ENCODE measurements at places on chromosomes 5 and 9. TPM values are rescaled to one million over a fixed set of nuclear protein-coding genes. Genes with fewer than 3 reads are reported as not detected.

CAPSL gene
- not detected for total RNA-seq

TNFSF8 gene
- total RNA-seq = 1.1 TPM

RASGEF1C gene
- total RNA-seq = not detected

HTR4 gene
- total RNA-seq = not detected

PTPRD gene
- total RNA-seq = 1.2 TPM

BOD1 gene
- 48.2 TPM for total RNA-seq

AHRR gene
- total RNA-seq = 6.6 TPM

DNA sequence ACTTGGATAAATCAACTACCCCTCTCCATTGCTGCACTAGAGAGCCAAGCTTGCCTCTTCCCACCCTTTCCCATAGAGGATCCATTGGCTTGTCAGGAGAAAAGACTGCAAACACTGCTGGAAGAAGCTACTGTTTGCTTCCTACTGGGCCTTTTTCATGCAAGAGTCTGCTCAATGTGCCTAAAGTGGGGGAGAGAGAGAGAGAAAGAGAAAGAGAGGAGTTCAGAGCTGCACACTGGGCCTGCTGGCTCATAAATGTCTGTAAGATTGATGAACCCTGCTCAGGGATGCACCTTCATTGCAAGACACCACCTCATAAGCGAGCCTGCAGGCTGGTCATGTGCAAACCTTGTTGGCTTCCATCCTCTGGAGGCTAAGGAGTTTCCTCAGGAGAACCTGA, 269.4 kb downstream of the ZNF608 start:
- H3K27me3 ChIP-seq = no peaks in the 10 kb centered on the region
- H3K36me3 ChIP-seq = no peaks in the 10 kb centered on the region
- H3K27ac ChIP-seq = no peak overlapping the region
- no peak for DNase-seq
- no peak overlapping the region for H3K4me3 ChIP-seq
- no peaks in the 10 kb centered on the region for H3K4me1 ChIP-seq

GRCh38 chr9:68913054-68913453, 100.9 kb downstream of the PRKACG start:
- no peaks in the 10 kb centered on the region for H3K27me3 ChIP-seq
- H3K4me3 ChIP-seq = no peak overlapping the region
- no peak for DNase-seq
- no peaks in the 10 kb centered on the region for H3K36me3 ChIP-seq
- no peaks in the 10 kb centered on the region for H3K4me1 ChIP-seq

DNA sequence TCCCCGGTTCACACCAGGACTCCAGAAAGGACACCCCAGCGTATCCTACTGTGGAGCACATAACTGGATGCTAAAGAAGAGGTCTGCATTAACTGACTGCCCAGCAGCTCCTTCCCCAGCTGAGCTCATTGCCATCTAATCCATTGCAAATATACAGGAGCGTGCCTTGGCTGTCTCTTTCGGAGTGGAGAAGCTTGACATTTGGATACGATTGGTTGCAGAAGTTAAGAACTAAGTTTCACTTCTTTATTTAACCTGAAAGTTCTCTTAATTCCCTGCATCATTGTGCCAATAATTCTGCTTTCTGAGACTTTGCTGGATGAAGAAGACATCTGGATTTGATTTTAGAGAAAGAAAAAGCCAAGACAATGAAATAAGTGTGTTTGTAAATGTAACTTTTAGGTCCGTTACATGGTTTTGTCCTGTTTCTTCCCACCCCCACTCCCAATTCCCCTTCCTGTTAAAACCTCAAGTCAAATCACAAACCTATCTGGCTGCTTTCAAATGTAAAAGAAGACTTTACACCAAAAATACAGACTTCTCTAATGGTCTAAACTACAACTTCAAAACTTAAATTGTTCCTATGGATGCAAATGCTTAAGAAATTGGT, 33.9 kb downstream of the TAS2R1 start:
- H3K27ac ChIP-seq = no peak overlapping the region
- H3K4me3 ChIP-seq = no peak overlapping the region
- no peaks in the 10 kb centered on the region for H3K4me1 ChIP-seq
- H3K27me3 ChIP-seq = no peaks in the 10 kb centered on the region
- H3K36me3 ChIP-seq = no peaks in the 10 kb centered on the region
- no peak for DNase-seq

DNA sequence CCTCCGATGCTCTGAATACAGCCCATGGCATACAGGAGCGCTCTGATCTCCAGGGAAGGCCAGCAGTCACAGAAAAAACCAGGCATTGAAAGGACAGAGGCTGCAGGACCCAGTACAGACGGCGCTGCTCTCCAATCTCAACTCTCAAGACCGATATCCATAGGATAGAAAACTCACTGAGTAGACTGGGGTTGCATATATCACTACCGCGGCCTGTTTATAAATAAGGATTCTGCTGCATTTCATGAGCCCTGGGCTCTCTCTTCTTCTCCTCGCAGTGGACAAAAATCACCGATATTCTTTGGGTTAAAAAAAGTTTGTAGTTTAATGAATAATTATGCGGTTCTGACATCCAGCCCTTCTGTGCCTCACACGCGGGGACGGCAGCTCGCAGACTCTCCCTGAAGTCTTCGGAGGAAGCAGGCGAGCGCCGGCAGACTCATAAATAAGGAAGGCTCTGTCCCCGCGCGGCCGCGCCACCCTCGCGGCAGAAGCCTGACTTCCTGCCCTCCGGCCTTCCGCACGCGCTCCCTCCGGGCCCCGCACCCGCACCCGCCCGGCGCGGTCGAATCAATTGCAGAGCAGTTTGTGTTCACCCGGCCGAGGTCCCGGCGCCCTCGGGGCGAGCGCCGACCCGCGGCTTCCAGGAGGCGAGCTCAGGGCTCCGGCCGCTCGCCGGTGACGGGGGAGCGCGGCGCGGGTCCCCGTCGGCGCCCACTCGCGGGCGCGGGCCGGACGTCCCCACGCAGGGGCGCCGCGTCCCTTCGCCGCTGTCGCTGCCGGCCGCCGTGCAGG, at the start of gene FAM78A:
TSS of gene FAM78A (minus strand) at position 417 of the 795 bp plus-strand sequence. CDS start at position 86, 331 bp downstream.
- H3K4me1 ChIP-seq = no peaks in the 10 kb centered on the region
- no peaks in the 10 kb centered on the region for H3K36me3 ChIP-seq
- peak within 1 kb of the TSS; percentile 26 for H3K4me3 ChIP-seq
- DNase-seq = no peak
- no peaks in the 10 kb centered on the region for H3K27me3 ChIP-seq
- H3K27ac ChIP-seq = peak within 1 kb of the TSS; percentile 76

GRCh38 chr5:59099270-59099994, 516.6 kb downstream of the RAB3C start:
- DNase-seq = no peak
- no peak overlapping the region for H3K4me3 ChIP-seq
- H3K27ac ChIP-seq = no peak overlapping the region
- no peaks in the 10 kb centered on the region for H3K27me3 ChIP-seq
- no peaks in the 10 kb centered on the region for H3K36me3 ChIP-seq

DNA sequence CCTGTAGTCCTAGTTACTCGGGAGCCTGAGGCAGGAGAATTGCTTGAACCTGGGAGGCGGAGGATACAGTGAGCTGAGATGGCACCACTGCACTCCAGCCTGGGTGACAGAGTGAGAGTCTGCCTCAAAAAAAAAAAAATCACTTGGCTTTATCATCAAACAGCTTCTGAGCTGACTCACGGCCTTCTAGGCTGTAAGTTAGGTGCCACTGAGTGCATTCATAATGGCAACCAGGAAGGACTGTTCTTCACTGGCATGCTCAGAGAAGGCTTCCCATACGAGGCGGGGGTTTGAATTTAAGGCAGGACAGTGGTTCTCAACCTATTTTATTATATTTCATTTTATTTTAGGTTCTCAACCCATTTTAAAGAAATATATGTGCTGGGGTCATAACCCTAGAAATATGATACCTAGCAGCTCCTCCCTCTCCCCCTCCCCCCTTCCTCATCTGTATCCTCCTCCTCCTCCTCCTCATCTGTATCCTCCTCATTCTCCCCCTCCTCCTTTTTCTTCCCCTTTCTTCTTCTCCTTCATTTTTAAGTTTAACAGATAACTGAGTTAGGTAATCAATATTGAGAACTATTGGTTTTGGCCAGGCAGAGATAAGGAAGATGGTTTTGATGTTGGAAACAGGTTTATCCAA, 19.0 kb upstream of the LHFPL2 start:
- no peak overlapping the region for H3K4me3 ChIP-seq
- DNase-seq = no peak
- H3K36me3 ChIP-seq = no peaks in the 10 kb centered on the region
- no peak overlapping the region for H3K27ac ChIP-seq
- H3K4me1 ChIP-seq = no peaks in the 10 kb centered on the region

GRCh38 chr9:87674565-87675299, 51.2 kb upstream of the CTSL start:
- no peak for DNase-seq
- H3K36me3 ChIP-seq = no peaks in the 10 kb centered on the region
- no peak overlapping the region for H3K27ac ChIP-seq

DNA sequence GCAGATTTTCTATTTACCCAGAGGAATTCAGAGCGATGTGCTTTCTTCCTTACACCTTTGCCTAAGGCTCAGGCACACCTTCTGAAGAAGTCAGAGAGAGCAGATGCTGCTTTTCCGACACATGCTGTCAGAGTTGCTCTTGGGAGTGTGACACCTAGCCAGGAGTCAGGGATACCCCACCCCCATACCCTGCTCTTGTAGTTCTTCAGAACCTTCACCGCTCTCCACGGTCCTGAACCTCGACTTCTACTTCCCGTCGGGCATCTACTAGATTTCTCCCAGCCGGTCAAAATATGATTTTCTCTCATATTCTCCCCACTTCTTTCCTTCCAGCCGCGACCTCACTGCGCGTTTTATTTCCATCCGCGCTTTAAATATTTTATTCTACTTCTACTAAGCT, 1.7 kb downstream of the GRIN3A start:
- H3K4me3 ChIP-seq = no peak overlapping the region
- DNase-seq = no peak
- H3K27me3 ChIP-seq = peaks cover 44% of the 10 kb centered on the region
- no peaks in the 10 kb centered on the region for H3K4me1 ChIP-seq
- no peaks in the 10 kb centered on the region for H3K36me3 ChIP-seq

DNA sequence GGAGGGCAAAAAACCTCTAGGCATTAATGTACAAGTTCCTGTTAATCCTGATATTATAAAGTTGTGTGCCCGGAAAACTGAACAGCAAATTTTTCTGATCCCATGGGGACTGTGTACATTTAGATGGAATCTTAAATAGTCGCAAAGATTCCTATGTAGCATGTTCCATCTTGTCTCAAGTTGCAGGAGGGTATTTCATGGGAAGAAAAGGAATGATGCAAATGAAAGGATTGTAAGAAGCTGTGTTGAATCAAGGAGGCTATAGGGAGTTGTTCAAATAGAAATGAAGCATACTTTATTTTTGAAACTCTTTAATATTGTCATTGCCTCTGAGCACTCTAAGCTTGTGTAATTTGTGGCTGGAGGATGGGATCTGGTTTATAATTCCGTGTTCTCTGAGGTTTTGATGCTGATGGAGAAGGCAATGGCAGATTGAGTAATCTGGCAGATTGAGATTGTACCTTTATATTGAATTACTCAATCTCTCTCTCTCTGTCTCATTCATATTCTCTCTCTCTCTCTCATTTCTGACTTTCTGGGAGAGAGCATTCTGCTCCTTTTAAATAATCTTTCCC, 288.5 kb downstream of the OSTF1 start:
- H3K4me1 ChIP-seq = no peaks in the 10 kb centered on the region
- H3K27me3 ChIP-seq = no peaks in the 10 kb centered on the region
- DNase-seq = no peak

- H3K4me3 ChIP-seq = no peak overlapping the region
- DNase-seq = no peak
- H3K27me3 ChIP-seq = no peaks in the 10 kb centered on the region
- no peaks in the 10 kb centered on the region for H3K36me3 ChIP-seq
- no peak overlapping the region for H3K27ac ChIP-seq
These were observed 355.0 kb downstream of the EBF1 start for GRCh38 chr5:158744680-158745079.

DNA sequence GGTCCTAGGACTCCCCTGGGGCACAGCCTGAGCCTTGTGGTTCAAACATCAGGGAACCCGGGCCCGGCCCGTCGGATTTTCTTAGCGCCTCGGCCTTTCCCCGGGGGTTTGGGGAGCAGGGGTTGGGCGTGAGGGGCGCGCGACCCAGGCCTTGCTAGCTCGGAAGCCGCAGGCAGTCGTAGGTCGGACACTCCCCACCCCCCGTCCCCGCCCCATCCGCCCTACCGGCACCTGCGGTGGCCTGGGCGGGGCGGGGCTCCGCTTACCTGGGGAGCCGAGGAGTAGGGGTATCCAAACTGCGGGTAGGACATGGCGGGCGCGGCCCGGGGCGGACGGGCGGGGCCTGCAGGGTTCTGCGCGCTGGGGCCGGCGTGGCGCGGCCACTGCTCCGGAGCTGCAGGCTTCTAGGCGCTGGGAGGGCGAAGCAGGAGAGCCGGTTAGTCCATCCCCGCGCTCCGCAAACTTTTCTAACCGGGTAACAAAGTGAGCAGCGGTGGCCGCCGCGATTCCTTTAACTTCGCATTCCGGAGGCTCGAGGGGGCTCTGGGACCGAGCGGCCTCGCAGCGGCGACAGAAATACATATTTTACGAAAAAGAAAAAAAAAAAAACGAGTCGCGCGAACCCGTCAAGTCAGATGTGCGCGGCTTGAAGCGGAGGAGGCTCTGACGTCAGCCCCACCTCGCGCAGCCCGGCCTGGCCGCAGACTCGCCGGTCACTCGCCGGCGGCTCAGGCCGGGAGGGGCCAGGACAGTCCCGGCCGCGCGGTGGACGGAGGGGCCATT, at the start of gene IRX4:
TSS of gene IRX4 (minus strand) at position 589 of the 783 bp plus-strand sequence. CDS start at position 311, 278 bp downstream.
- no peaks in the 10 kb centered on the region for H3K4me1 ChIP-seq
- H3K36me3 ChIP-seq = no peaks in the 10 kb centered on the region
- peaks cover 16% of the 10 kb centered on the region for H3K27me3 ChIP-seq
- no peak for DNase-seq
- no peak within 1 kb of the TSS for H3K27ac ChIP-seq

- no peak overlapping the region for H3K4me3 ChIP-seq
- no peaks in the 10 kb centered on the region for H3K36me3 ChIP-seq
- H3K27ac ChIP-seq = no peak overlapping the region
These were observed 270.3 kb upstream of the MAP3K1 start for GRCh38 chr5:56545016-56545415.

DNA sequence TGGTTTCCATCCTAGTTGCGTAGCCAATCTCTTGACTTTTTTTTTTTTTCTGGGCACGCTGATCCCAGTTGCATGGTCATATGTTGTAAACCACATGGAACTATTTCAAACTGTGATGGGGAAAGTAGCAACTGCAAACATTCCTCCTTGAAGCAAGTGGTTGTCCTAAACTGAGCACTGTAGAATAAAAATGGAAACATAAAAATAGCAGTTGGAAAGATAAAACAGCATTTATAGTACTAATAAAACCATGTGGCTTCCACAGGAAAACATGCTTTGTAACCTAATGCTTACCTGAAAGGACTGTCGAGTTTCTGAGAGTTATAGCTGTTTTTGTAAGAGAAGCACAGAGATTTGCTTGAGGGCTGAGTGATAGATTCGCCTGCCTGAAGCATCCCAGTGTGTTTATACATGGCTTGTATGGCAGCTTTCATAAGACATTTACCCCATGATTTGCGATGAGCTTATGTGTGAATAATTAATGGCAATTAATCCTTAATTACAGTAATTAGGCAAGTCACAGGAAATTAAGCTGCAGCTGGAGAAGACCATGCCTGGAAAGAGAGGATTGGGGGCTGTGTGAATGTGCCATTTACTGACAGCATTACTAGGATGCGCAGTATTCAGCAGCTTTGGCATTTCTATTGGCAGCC, 136.5 kb downstream of the PBX3 start:
- no peak overlapping the region for H3K27ac ChIP-seq
- DNase-seq = no peak
- no peaks in the 10 kb centered on the region for H3K36me3 ChIP-seq
- no peaks in the 10 kb centered on the region for H3K27me3 ChIP-seq

Measured in uterus (tissue), 4 donors.